Glutamatergic neuron (in vitro differentiated cells): ENCODE measurements at places on chromosomes 11 and 22. TPM values are rescaled to one million over a fixed set of nuclear protein-coding genes. Genes with fewer than 3 reads are reported as not detected.

The MAPK8IP1 gene
- 299 TPM for total RNA-seq

The ELFN2 gene
- 7.3 TPM for total RNA-seq

The PATE2 gene
- total RNA-seq = not detected

DNA sequence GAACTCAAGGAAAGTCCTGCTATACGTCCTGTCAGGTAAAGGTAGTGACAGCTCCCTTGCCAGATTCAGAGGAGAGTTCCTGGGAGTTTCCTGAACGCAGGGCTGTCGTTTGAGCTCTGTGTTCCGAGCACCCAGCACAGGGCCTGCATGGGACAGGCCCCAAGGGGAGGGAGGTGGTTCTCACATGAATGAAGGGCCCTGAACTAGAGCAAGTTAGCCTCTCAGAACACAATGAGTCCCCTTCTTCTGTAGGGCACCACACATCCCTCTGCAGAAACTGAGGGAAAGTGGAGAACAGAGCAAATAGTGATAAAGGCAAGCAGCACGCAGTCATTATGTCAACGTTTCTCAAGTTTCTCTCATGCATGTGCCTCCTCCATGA is 35.3 kb downstream of the NEU3 start:
- H3K4me3 ChIP-seq = no peak overlapping the region
- H3K27ac ChIP-seq = no peak overlapping the region
- no peak for DNase-seq
- H3K27me3 ChIP-seq = peaks cover 4% of the 10 kb centered on the region
- no peaks in the 10 kb centered on the region for H3K4me1 ChIP-seq
- H3K36me3 ChIP-seq = no peaks in the 10 kb centered on the region

DNA sequence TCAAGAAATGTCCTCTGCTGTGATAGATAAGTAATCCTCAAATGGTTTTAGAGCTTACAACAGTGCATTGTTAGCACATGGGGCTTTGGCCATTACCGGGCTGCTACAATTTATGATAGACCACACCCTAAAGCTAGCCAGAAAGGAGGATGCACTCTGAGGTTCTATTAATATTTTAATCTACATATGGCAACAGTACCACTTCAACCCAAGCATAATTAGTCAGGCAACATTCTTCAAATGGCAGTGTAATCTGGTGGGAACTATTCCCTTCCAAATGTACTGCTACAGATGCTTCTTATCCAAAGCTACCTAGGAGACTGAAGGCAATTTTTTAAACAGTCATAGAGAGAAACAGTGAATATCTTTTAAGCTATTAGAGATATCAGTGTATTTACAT is 697.6 kb downstream of the KCNA4 start:
- H3K27me3 ChIP-seq = no peaks in the 10 kb centered on the region
- DNase-seq = no peak
- no peak overlapping the region for H3K27ac ChIP-seq
- H3K4me1 ChIP-seq = no peaks in the 10 kb centered on the region
- H3K36me3 ChIP-seq = no peaks in the 10 kb centered on the region

GRCh38 chr22:39135092-39135896 is 17.2 kb downstream of the CBX7 start:
- peaks cover 8% of the 10 kb centered on the region for H3K27me3 ChIP-seq
- H3K4me3 ChIP-seq = no peak overlapping the region
- no peaks in the 10 kb centered on the region for H3K36me3 ChIP-seq

GRCh38 chr11:57303990-57304579 is 20.7 kb downstream of the TNKS1BP1 start:
- peaks cover 18% of the 10 kb centered on the region for H3K27me3 ChIP-seq
- no peak for DNase-seq
- H3K4me1 ChIP-seq = peaks cover 39% of the 10 kb centered on the region
- H3K36me3 ChIP-seq = peaks cover 5% of the 10 kb centered on the region

- H3K27ac ChIP-seq = no peak overlapping the region
- no peak for DNase-seq
- peaks cover 51% of the 10 kb centered on the region for H3K4me1 ChIP-seq
- no peaks in the 10 kb centered on the region for H3K36me3 ChIP-seq
- H3K4me3 ChIP-seq = no peak overlapping the region
- H3K27me3 ChIP-seq = peaks cover 6% of the 10 kb centered on the region
These were observed 44.3 kb downstream of the ZNRF3 start for GRCh38 chr22:28927630-28928029.
